ENCODE measurements at places on chromosomes 7 and 10.

GRCh38 chr7:12730523-12730922 is 43.1 kb downstream of the ARL4A start:
- DNase-seq, result no peak

DNA sequence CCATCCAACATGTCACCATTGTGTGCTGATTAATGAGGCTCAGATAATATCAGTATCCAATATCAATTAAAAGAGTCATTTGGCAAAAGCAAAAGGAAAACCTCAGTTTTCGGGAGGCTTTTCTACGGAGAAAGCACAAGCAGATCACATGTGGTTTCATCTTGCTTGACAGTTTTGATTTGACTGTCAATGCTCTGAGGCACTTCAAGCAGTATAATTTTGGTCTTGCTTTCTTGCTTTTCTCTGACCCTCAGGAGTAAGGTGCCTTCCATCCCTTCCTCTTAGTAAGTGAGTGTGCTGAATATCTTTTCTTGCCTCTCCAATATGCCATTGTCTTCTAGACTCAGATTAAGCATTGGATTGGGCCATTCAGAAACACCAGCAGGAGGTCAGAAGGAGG is 115.5 kb upstream of the CALCR start:
- no peak for DNase-seq

- DNase-seq, result no peak
Measured at GRCh38 chr10:9951481-9952257, 1066.0 kb upstream of the CELF2 start.

DNA sequence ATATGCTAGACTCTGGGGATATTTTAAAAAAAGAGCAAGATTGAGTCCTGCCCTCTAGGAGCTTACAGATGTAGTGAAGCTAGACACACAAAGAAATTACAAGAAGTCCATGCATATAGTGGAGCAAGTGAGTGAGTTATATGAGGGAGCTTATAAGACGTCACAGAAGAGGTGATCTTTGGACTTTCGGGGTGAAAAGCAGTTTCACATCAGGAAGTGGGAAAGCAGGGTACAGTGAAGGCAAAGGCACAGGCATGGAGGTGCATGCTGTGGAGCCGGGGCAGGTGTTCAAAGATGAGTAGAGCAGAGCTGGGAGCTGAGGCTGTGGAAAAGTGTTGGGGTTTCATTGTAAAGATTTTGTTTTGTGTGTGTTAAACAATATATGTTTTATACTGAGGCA is 38.5 kb upstream of the EXOC6 start:
- no peak for DNase-seq

- peak; percentile 6 for DNase-seq
Measured at GRCh38 chr10:44386546-44387052, 1.7 kb upstream of the CXCL12 start.

- DNase-seq, result no peak
Measured at GRCh38 chr7:96097835-96098234, 224.1 kb downstream of the SLC25A13 start.

- DNase-seq, result no peak
Measured at GRCh38 chr10:28201410-28202400, 101.2 kb downstream of the MPP7 start.

- DNase-seq, result no peak
Measured at GRCh38 chr10:129210876-129211275, 256.2 kb upstream of the MGMT start.

GRCh38 chr7:138890499-138891445 is 90.4 kb downstream of the KIAA1549 start:
- no peak for DNase-seq

DNA sequence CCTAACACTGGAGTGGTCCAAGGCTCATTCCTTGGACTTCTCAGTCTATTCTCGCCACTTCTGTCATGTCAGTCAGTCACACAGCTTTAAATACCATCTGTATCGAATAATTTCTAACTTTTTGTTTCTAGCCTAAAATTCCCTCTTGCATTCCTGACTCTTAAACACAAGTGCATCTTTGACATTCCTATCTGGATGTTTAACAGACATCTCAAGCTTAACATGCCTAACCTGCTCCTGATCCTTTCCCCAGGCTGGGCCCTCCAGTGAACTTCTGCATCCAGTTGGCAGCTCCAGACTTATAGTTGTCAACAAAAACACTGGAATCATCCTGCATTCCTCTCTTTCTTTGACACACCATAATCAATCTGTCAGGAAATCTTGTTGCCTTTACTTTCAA is 4.5 kb upstream of the ABCB4 start:
- no peak for DNase-seq

DNA sequence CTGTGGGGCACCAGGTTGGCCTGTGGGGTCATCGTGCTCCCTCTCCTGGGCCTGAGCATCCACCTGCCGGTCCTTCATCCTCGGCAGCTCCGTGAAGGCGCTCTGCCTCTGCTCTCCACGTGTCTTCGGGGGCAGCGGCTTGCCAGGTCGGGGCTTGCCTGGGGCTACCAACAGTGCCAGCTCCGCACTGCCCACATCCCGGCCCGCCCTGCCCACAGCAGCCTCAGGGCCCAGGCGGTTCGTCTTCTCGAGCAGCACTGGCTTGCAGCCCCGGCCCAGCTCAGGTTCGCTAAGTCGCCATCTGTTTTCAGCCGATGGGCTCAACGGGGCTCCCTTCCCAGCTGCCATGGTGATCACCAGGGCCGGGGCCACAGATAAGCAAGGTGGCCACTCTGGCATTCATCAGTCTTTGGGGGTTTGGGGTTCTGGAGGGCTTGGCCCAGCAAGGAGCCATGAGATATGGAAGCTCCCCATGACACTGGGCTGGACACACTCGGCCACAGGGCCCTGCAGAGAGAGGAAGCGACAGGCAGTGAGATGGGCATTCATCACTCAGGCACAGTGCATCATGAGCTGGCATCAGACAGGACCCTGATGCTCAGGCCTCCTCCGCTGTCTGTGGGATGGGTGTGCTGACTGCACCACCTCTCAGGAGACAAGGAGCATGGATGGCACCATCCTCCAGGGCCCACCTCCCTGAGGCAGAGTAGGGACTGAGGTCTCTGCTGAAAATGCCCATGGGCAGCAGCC is 15.5 kb downstream of the ZNF488 start:
- DNase-seq, result peak; percentile 6

DNA sequence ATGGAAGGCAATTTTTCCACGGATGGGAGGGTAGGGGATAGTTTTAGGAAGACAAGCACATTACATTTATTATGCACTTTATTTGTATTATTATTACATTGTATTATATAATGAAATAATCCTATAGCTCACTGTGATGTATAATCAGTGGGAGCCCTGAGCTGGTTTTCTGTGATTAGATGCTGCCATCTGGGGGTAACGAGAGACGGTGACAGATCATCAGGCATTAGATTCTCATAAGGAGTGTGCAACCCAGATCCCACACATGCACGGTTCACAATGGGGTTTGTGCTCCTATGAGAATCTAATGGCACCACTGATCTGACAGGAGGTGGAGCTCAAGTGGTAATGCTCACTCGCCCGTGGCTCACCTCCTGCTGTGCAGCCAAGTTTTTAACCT is 103.9 kb upstream of the STK17A start:
- DNase-seq, result no peak

DNA sequence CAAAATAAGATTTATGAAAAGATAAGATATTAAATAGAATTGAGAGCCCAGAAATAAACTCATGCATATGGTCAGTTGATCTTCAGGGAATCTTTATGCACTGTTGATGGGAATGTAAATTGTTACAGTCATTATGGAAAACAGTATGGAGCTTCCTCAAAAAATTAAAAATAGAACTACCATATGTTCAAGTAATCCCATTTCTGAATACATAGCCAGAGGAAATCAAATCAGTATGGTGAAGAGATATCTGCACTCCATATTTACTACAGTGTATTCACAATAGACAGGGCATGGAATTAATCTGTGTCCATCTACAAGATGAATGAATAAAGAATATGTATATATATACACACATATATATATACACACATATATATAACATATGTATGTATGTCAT is 122.3 kb upstream of the CSTF2T start:
- no peak for DNase-seq

- DNase-seq, result no peak
Measured at GRCh38 chr10:47233631-47234030, 66.4 kb upstream of the GDF10 start.

- DNase-seq, result no peak
Measured at GRCh38 chr7:35604595-35604994, 90.3 kb downstream of the HERPUD2 start.

- no peak for DNase-seq
Measured at GRCh38 chr10:127175357-127176110, 20.9 kb downstream of the INSYN2A start.

- no peak for DNase-seq
Measured at GRCh38 chr7:55574051-55574717, 1.9 kb upstream of the VOPP1 start.

- DNase-seq, result no peak
Measured at GRCh38 chr7:98551611-98552273, 65.3 kb upstream of the NPTX2 start.

GRCh38 chr7:111112439-111112838 is 21.5 kb downstream of the LRRN3 start:
- DNase-seq, result no peak
